ENCODE measurements at places on chromosomes 5 and 9.

- no peak for DNase-seq
Observed at GRCh38 chr5:55338810-55339243, 31.0 kb downstream of the MTREX start.

- no peak for DNase-seq
Observed at GRCh38 chr5:178674334-178674733, 47.5 kb upstream of the CLK4 start.

DNA sequence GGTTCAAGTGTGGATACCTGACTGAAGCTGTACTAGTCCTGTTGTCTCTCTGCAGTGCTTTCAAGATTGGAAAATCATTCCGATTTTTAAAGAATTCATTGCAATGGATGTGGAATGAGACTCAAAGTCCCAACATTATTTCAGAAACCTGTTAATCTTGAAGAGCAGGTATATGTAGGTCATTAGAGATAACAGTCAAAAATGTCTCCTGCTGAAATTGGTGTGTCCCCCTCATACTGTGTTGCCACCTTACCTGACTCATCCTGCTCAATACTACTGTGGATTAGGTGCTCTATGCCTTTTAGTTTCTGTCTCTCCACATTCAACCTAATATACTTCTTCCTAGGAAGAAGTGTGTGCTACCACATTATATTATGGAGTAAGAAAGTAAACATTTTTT is 91.1 kb upstream of the NR3C1 start:
- no peak for DNase-seq

DNA sequence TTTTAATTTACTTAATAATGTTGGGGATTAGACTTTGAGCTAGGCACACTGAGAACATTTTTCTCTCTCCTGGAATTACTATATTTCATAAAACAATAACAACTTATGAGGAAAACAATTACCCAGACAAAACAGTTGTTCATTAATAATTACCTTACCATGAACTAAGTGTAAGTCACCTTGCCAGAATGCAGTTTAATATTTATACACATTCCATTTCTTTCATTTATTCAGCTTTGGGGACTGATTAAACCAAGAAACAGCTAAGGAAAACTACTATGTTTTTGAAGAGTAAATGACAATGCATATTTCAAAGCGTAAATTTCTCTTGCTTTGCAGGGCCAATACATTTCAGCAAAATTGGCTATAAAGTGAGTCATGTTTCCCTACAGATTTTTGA is 616.2 kb downstream of the PRELID2 start:
- DNase-seq: no peak

DNA sequence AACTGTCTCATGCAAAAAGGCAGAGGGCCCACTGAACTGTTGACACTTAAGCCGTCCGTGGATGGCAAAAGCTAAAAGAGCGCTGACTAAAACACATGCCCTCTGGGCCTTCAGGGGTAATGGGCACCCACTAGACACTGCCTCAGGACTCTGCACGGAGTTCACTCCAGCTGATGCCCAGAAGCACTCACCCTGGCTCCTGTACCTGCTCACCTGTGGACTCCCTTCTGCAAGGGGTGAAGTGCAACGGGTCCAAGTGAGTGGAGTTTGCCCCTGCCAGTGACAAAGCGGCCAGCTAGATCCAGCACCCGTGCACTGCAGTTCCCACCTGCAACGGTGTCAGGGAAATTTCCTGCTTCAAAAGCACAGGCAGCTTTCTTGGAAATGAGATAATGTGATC is 50.2 kb downstream of the SLC1A1 start:
- DNase-seq: no peak

GRCh38 chr9:72911816-72912215 is 41.0 kb downstream of the ALDH1A1 start:
- DNase-seq: no peak

- no peak for DNase-seq
Observed at GRCh38 chr5:124001036-124001615, 489.1 kb downstream of the CSNK1G3 start.

GRCh38 chr5:140106101-140106500 is 7.8 kb upstream of the PURA start:
- no peak for DNase-seq

- no peak for DNase-seq
Observed at GRCh38 chr9:107954312-107954711, 464.7 kb upstream of the KLF4 start.

DNA sequence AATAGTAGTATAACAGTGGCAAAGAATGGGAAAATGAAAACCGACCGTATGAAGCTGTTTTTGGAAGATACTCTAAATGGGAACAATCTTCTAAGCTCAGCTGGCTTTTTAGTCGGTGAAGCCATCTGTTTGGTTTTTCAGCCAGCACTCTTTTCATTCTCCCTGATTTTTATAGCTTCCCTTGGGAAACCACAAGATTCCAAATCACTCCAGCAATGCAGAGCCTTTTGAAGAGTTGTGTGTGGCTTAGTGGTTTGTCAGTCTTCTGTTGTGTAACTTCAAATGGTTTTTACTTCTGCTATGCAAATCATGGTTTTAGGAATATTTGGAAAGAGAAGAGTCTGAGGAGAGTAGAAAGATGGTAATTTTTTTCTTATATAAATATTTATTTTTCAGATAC is 180.7 kb downstream of the KDM4C start:
- no peak for DNase-seq

DNA sequence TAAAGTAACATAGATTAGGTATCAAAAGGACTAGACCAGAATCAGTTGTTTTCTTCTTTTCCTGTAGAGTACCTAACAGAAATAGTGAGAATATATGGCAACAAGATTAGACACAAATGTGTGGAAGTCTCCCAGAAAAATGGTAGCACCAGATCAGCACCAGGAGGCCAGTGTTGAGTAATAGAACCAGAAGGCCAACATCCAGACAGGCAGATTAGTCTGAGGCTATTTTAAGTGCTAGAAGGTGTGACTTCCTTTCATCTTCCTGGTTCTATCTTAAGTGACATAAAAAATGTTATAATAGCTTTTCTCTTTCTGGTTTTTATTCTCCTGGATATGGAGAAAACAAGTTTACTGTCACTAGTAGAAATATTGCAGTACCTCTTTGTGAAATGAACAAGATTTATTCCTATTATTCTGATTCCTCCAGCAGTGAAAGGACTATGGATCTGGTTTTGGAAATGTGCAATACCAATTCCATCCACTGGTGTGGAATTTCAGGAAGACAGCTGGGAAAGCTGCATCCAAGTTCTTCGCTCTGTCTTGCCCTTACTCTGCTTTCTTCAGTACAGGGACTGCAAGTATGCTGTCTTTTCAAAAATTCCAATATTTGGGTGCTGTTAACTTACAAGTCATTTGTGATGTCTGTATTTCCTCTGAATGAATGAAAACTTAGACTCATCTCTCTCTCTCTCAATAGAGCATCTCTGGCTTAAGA is 39.1 kb downstream of the SHLD3 start:
- DNase-seq: no peak

DNA sequence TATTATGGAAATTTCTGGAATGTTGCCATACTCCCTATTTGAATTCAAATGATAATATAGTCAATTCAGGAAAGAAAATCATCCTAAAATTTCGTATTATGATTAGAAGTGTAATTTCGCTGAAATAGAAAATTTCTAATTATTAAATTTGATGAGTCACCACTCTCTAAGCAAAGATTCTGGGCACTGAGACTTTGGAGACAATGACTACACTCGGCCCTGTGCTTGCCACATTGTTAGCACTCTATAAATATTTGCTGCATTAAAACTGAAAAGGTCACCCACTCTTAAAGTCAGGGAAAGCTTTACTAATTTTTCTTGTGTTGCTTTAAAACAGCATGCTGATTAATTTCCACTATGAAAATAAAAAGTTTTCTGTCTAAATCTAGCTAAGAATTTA is 240.3 kb downstream of the TLE4 start:
- DNase-seq: no peak

DNA sequence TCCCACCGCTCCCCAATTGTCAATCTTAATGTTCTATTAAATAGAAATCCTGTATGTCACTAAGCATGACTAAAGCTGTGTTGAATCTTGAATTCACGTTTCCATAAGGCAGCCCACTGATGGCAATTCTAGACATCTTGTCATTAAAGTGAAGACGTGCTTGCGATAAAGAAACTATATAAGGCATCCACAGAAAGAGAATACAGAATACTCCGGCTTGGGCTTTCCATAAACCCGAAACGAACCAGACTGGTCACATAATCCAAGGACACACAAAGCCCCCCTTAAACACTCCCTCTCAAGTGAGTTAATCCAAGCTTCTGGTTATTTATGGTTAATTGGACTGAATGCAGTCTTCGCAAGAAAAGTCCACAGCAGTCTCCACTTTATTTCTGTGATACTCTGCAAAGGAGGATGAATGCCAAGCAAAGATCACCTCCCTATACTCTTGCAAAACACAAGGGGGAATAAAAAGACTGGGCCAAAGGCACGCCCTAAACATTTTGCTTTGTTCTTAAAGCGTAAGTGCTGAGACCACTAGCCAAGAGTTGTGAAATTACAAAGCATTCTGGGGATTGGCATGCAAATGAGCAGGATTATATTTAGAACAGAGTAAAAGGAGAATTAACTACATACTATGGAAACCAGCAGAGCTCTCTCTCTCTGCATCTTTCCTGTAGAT is 54.7 kb downstream of the DPYSL3 start:
- DNase-seq: no peak

DNA sequence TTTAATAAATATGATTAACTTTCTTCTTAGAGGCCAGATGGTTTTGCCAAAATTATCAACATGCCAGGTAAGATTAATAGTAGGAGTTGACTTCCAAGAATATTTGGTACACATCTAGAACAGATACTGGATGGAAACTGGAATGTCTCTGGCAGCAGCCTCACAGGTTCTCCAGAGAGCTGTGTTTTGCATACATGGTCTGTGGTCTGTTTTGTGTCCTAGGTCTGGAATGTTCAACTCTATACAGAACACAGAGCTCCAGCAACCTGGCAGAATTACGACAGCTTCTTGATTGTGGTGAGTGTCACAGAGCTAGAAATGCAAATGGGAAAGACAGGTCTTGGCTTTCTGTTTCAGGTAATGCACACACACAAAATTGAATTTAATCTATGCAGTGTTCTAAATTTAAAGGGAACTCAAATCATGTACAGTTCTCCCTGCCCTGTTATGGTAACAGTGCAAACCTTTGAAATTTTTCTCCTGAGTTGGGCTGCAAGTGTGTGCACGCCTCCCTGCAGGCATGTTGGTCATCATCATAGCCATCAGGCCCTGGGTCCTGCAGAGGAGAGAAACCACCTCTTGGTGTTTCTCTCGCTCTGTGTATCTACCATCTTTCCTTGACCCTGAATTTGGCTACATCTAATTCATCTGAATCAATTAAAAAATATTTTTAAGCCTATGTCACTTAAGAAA is 58.3 kb downstream of the PIK3R1 start:
- DNase-seq: no peak

DNA sequence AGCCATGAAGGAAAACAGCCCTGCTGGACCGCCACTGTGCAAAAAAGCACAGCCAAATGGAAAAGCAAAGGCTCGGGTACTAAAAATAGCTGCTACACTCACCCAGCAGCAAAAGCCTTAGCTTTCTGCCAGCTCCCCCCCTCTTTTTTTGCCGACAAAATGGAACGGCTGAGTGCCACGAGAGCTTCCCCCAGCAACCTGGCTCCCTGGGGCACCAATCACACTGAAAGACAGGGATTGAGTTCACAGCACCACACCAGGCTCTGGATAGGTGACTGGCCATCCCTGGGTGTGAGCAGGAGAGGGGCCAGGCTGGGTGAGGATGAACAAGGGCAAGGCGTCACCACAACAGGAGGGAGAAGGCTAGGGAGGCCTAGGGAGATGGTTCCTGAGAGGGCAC is 66.7 kb downstream of the SIL1 start:
- no peak for DNase-seq

DNA sequence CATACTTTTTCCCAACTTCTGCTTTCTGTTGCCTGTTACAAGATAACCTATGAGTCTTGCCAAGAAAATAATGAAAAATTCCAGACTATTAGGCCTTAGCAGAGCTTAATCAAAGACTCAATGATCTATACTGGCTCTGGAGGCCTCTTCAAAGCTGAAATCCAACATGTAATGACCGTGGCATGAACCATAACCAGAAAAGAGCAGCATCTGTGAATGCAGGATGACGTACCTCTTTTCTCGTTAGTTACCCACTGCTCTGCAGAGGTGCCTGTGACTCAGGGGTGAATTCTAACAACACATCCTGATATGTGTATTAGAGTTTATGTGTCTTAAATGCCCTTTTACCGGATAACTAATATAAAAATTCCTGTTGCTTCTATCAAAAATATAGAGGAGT is 645.4 kb downstream of the PRELID2 start:
- no peak for DNase-seq

DNA sequence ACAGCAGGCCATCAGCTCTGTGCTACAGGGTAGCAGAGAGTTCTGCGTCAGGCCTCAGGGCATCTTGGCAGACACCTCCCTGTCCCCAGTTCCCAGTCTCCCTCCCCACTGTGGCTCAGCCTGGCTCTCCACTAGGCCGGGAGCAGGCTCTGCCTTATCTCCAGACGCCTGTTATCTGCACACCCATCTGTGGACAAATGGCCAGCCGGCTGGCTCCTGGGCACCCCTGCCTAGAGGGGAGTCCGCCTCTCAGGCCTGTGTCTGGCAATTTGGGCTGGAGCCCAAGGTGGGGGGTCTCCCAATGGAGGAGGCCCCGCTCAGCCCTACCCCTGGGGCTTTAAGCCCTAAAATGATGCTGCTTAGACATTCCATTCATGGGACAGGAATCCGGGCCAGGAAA is 39.2 kb upstream of the HAND1 start:
- no peak for DNase-seq

DNA sequence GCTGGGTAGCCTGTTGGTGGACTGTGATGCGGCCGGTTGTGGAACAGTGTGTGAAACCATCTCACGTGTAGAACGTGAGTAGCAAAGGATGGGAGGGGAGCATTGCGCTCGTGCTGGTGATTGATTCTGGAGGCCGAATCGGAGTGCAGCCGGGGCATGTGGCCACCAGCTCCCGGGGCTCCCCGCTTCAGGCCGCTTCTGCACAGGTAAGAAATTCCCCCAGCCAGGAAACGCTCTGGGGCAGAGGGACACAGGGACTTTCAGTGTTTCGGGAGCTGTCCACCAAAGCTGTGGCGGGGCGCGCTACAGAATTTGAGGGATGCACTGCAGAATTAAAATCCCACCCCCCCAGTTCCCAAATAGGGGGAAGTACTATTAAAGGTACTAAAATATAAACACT is 41.9 kb downstream of the LAMC3 start:
- DNase-seq: no peak

GRCh38 chr5:35458824-35459207 is 158.8 kb upstream of the SPEF2 start:
- no peak for DNase-seq

GRCh38 chr9:97594381-97594921 is 38.7 kb downstream of the TSTD2 start:
- no peak for DNase-seq

GRCh38 chr9:124214116-124214515 is 43.6 kb upstream of the NEK6 start:
- no peak for DNase-seq
